ENCODE measurements at places on chromosomes 7 and 10.

- no peak for DNase-seq
Measured at GRCh38 chr7:27992097-27992496, 188.5 kb downstream of the JAZF1 start.

- no peak for DNase-seq
Measured at GRCh38 chr7:13107291-13107690, 419.9 kb downstream of the ARL4A start.

- no peak for DNase-seq
Measured at GRCh38 chr7:28955718-28956607, 2.2 kb downstream of the TRIL start.

DNA sequence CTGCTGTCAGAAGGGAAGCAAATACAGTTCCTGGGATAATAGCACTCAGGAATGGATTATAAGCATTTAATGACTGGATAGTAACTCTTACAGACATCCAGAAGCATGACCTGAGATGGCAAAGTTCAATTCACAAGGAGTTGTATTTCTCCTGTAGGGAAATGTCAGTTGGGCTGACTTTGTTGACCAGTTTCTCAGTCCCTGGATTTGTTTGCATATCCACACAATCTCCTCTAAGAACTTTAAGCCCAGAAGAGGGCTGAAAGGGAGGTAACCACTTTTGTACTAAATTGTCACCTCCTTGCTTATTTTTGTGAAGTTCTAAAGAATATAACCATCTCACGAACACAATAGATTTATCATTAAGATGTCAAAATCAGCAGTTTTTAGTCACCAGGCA is 140.3 kb downstream of the SEMA3D start:
- no peak for DNase-seq

- DNase-seq: no peak
Measured at GRCh38 chr10:69375307-69376151, 41.2 kb downstream of the TACR2 start.

- DNase-seq: no peak
Measured at GRCh38 chr10:104099269-104099668, 13.6 kb upstream of the COL17A1 start.

DNA sequence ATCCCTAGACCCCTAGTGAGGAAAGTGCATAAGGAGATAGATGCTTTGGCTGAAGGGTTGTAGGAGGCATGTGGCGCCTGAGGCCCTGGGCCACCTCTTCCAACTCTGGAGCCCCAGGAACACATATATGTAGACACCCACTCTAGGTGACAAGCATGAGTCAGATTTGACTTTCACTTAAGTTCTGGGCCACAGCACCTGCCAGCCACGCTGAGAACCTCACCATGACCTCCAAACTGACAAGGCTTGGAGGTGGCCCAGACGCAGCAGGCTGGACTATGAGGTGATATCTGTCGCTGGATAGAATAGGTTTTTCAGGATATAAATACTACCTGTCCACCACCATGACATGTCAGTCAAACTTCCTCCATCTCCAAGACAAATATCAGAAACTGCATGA is 894.0 kb upstream of the ZNF722 start:
- DNase-seq: no peak

- DNase-seq: no peak
Measured at GRCh38 chr10:96298362-96298761, 5.9 kb upstream of the DNTT start.

- no peak for DNase-seq
Measured at GRCh38 chr10:96509017-96509641, 4.6 kb downstream of the TLL2 start.

- no peak for DNase-seq
Measured at GRCh38 chr10:32166365-32166764, 110.1 kb upstream of the KIF5B start.

GRCh38 chr7:12174931-12175330 is 36.2 kb upstream of the TMEM106B start:
- DNase-seq: no peak

DNA sequence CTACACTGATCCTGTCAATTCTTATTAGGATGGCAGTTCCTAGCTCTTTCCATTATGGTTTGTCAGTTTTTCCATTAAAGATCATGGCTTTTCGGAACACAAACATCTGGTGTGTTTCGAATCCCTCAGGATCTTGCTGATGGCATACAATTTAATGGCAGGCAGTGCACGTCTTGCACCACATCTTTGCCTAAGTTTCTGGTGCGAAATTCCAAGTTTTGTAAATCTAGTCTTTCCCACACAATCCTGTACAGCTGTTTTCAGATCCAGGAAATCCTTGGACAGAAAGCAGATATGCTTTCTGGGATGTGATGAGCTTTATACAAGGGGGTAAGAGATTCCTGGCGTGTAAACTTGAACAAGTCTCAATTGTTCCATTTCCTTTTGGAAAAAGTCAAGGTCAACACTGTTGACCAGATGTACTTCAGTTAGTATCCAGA is 224.3 kb upstream of the PHYHIPL start:
- no peak for DNase-seq

DNA sequence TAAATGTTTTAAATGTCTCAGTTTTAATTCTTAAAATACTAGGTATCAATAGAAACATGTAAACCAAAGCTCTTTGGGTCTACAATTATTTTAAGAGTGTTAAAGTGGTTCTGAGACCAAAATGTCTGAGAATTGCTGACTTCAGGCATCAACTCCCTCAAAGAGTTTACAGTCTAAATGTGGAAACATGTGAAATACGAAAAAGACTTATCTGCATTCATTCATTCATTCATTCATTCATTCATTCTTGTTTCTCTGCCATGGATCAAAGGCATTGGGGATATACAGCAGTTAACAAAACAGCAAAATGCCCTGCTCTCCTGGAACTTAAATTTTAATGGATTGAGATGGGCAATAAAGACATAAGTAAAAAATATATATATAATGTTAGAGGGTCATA is 69.8 kb downstream of the BLNK start:
- DNase-seq: no peak

DNA sequence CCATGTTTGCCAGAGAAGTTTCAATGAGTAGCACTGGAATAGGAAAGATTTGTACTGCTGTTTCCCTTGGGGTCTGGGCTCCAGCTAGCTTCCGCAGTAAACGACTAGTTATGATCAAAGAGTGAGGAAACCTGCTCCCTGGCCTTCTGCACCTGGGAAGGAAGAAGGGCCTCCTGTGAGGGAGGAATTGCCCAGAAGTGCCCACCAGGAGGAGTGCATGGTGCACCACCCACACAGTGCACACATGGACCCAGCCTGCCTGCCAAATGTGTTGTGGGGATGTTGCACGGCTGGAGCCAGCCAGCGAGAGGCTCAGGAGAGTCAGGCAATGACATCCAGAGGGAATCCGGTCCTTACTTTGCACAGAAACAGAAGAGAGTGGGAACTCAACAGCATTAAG is 27.0 kb upstream of the FAM107B start:
- DNase-seq: no peak

DNA sequence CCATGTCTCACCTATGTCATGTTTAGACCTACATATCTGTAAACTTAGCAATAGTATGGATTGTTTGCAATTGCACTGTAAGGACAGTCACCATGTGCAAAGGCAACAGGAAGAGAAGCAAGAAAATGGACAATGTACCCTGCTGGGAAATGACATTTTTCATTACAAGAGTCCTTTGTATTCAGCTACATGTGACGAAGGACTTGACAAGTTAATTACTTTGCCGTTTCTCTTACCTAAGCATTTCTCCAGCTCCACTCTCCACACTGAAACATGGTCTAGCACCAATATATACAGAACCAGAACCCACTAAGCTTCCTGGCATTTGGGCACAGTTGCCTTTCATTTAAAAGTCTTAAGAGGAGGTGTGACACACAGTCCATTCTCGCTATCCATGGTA is 76.6 kb upstream of the PFKP start:
- DNase-seq: no peak

GRCh38 chr10:33335551-33335800 is 1.0 kb upstream of the NRP1 start:
- DNase-seq: no peak

DNA sequence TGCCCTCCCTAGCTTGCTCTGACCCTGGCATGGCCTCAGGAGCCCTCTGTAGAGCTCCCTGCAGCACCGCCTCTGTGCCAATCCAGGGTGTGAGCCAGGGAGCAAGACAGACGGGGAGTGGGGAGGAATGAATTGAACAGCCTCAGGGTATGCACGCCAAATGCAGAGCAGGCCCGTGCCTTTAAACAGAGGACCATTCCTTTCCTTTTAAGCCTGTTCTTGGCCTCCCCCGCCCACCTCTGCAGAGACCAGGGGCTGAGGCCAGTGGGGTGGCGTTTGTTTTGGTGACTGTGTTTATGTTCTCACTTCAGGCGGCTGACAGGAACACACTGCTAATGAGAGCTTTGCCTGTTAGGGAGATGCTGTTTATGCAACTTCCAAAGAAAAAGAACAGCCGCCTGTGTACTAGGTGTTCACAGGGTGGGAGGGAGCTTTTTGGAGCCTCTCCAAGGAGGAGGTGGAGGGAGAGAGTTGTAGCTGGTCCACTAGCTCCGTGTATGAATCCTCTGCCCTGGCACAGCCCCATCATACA is 528.1 kb upstream of the DPP6 start:
- no peak for DNase-seq

- no peak for DNase-seq
Measured at GRCh38 chr10:117222976-117223692, 17.8 kb upstream of the SLC18A2 start.

GRCh38 chr7:1419688-1420087 is 39.6 kb downstream of the MICALL2 start:
- no peak for DNase-seq

GRCh38 chr10:12481924-12482323 is 132.6 kb downstream of the CAMK1D start:
- DNase-seq: no peak

DNA sequence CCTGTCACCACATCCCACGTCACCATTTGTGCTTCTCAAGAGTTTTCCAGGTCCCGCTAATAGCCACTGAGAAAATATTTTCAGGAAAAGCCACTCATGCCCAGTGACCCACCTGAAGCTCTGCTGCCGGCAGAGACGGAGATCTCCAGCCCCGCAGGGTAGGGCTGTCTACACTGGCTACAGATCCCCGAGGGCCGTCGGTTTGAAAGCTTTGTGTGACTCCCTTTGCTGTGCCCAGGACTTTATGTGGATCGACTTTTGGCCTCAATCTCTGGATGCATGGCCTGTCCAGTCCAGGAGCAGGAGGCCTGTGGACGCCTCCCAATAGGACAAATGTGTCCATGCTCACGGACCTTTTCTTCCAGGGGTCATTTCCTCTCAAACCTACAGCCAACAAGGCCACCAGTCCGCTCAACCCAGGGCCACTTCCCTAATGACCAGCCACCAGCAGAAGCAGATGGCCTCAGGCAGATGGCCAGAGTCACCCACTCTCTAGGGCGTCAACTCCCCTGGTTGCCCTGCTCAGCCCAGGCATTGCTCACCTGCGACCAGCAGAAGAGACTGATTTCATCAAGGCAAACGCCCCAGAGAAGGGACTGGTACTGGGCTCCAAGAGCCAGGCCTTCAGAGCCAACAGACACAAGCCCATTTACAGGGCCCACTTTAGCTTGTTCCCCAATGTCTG is 76.4 kb downstream of the OAT start:
- no peak for DNase-seq

GRCh38 chr10:43671659-43672531 is 23.2 kb upstream of the ZNF32 start:
- DNase-seq: peak; percentile 27

GRCh38 chr7:91248996-91249395 is 15.2 kb upstream of the FZD1 start:
- DNase-seq: no peak

DNA sequence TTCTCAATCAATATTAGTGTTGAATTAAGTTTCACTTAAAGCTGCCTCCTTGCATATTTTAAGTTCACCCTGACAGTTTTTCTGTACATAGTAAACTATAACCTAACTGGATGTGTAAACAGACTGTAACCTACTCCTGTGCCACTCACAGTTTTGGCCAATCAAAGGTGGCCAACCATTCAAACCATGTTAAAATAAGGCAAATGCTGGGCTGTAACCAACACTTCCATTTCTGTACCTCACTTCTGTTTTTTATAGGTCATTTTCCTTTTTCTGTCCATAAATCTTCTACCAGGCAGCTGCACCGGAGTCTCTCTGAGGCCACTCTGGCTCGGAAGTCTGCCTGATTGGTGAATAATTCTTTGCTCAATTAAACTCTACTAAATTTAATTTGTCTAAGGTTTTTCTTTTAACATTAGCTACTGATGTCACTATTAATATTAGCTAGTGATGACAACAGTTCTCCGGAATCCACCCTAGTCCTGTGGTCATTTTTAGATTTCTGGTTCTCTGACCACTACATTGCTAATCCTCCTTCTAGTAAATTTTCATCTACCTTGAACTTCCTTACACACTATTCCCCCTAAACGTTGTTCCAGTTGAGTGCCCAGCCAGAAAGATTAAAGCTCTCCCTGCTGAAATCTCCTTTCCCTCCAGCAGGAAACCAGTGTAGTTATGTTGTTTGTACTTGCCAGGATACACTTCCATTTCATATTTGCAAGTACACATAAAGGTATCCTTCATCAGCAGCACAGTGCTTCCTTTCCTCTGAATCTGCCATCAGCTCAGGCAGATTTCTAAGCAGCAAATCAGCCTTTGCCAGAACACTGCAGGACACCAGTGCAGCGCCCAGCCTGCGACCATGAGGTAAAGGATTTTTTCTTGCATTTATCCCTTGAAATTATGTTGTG is 18.6 kb upstream of the IFIT2 start:
- no peak for DNase-seq

DNA sequence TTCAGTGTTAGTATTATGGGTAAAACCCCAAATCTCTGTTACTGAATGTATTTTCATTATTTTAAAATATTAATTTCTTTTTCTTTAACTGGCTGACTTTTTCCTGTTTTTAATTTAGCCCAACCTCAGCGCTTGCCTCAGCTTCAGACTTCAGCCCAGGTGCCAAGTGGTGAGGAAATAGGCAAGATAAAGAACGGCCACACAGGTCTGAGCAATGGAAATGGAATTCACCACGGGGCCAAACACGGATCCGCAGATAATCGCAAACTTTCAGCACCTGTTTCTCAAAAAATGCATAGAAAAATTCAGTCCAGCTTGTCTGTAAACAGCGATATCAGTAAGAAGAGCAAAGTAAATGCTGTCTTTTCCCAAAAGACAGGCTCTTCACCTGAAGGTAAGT is 57.5 kb downstream of the MDFIC start:
- DNase-seq: no peak

GRCh38 chr7:37348982-37349381 is 99.7 kb downstream of the ELMO1 start:
- no peak for DNase-seq

DNA sequence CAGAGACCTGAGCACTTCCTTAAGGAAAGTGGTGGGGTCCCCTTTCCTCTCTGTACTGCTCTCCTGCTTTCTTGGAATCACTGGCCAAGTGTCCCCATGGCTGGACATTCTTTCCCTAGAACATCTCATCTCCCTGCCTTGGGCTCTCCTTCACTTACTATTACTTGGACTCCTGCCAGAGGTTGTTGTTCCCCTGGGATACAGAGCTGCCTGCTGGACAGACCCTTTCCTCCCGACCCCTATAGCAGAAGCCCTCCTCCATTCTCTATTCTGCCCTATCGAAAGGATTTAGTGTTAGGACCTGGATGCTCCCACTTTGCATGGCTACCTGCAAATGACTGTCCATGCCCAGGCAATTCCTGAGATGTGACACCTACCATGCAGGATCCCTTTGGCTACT is 164.3 kb upstream of the PODXL start:
- no peak for DNase-seq

GRCh38 chr10:31975157-31975765 is 46.6 kb upstream of the ARHGAP12 start:
- no peak for DNase-seq
